ENCODE measurements at places on chromosomes 2 and 18.

DNA sequence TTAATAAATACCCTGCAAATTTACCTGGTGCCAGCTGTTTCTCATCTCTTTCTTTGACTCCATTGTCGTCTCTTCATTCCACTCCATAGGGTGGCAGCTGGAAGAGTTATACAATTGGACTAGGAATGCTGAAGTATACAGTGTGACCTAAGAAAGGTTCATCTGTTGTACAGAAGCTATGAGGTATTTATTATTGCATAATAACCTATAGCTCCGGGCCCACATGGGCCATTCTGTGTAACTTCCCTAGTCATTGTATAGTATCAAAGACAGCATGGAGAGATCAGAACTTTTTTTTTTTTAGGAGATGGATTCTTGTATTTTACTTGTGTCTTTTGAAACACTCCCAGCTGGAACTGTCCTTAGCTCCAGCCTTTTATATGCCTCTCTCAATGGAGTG, 26.2 kb downstream of the BMP10 start:
- no peaks in the 10 kb centered on the region for H3K36me3 ChIP-seq
- no peak overlapping the region for H3K4me3 ChIP-seq
- H3K4me1 ChIP-seq: no peaks in the 10 kb centered on the region
- H3K27ac ChIP-seq: no peak overlapping the region

DNA sequence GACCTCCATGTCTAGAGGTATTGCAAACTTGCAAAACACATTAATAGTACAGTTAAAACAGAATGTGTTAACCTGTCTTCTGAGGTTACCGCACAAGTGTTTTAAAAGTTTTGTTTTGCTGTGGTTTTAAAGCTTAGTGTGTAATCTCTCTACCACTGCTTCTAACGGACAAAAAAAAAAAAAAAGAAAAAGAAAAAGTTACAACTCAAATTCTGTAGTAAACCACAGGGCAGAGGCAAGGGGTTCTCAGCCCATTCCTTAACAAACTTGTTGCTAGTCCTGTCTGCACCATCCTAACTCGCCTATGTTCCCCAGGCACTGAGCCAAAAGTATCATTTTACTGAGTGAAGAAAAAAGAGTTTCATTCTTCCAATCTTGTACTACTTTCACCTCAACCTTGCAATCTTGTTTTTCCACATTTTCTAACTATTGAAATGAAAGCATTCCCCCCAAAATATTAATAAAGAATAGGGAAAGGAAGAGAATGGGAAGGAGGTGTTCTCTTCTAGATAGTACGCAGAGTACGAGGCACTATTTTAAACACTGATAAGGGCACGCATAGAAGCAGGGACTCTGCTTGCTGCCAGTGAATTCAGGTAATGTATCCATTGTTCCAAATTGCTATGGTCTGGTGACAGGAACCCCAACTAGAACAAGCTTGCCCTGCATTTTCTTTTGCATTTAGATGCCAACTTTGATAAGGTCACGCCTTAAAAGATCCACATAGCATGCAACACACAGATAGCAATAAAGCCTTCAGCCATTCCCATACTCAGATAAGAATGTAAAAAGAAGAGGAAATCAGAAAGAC, 47.1 kb downstream of the IKZF2 start:
- no peaks in the 10 kb centered on the region for H3K27me3 ChIP-seq
- H3K4me3 ChIP-seq: peak overlapping the region; percentile 79
- H3K36me3 ChIP-seq: no peaks in the 10 kb centered on the region
- no peak overlapping the region for H3K27ac ChIP-seq

DNA sequence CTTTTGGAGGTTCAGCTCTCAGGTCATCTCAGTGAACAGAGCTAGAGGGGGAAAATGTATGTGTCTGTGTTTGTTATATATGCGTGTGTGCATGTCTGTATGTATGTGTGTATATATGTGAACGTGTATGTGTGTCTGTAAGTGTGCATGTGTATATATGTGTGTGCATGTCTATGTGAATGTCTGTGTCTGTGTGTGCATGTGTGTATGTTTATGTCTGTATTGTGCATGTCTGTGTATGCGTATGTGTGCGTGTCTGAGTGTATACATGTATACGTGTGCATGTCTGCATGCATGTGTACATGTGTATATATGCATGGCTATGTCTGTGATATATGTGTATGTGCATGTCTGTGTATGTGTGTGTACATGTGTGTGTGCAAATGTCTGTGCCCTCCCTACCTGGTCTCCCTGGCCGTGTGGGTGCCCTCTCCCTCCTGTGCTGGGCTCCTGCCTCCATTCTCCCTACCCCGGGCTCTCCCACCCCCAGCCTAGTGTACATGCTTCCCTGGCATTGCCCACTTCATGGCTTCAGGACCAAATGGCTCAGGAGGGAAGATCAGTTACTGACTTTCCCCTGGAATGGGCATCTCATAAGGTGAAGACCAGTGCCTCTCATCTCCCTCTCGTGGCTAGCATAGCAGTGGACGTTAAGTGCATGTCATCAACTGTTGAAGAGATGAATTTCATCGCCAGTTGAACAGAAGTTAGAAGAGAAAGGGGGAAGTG, 49.9 kb downstream of the TRAF3IP1 start:
- H3K36me3 ChIP-seq: no peaks in the 10 kb centered on the region
- H3K27me3 ChIP-seq: no peaks in the 10 kb centered on the region
- H3K27ac ChIP-seq: no peak overlapping the region
- H3K4me3 ChIP-seq: no peak overlapping the region

DNA sequence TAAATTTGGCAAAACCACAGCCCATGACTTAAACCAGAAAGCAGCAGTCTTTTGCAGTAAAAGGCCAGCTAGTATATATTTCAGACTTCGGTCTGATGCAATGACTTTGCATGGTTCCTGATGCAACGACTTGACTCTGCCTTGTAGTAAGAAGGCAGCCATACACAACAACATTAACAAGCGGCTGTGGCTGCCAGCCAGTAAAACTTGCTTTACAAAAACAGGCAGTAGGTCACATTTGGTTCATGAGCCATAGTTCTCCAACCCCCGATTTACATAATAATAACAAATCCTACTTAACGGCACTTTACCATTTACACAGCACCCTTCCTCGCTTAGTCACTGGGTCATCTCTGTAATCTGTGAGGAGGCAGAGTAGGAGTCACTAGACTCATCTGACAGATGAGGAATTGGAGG, 410.3 kb downstream of the LRATD1 start:
- H3K27me3 ChIP-seq: peaks cover 9% of the 10 kb centered on the region
- no peaks in the 10 kb centered on the region for H3K4me1 ChIP-seq
- H3K4me3 ChIP-seq: no peak overlapping the region
- no peak overlapping the region for H3K27ac ChIP-seq
- no peak for DNase-seq

GRCh38 chr2:96665083-96665569, 22.6 kb downstream of the FER1L5 start:
- H3K27ac ChIP-seq: no peak overlapping the region
- DNase-seq: no peak
- H3K27me3 ChIP-seq: peaks cover 3% of the 10 kb centered on the region
- H3K4me3 ChIP-seq: no peak overlapping the region

DNA sequence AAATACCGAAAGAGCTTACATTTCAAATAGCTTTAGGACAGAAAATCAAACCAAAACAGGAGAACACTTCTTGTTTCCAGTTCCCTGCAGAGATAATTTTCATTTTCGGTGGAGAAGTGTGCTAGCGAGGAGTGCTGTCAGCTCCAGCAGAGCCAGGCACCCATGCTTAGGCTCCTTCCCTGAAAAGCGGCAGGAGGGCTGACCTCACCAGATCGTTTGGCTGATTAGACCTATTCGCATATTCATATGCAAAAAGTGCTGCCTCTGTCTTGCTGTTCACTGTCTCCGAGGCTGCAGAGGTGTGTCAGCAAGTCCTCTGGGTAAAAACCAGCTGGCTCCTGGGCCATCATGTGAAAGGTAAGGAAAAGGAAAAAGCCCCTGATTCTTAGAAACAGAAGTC, 225.8 kb upstream of the COPS8 start:
- H3K4me3 ChIP-seq: no peak overlapping the region
- no peak overlapping the region for H3K27ac ChIP-seq
- peaks cover 23% of the 10 kb centered on the region for H3K27me3 ChIP-seq
- H3K36me3 ChIP-seq: peaks cover under 1% of the 10 kb centered on the region
- H3K4me1 ChIP-seq: no peaks in the 10 kb centered on the region

DNA sequence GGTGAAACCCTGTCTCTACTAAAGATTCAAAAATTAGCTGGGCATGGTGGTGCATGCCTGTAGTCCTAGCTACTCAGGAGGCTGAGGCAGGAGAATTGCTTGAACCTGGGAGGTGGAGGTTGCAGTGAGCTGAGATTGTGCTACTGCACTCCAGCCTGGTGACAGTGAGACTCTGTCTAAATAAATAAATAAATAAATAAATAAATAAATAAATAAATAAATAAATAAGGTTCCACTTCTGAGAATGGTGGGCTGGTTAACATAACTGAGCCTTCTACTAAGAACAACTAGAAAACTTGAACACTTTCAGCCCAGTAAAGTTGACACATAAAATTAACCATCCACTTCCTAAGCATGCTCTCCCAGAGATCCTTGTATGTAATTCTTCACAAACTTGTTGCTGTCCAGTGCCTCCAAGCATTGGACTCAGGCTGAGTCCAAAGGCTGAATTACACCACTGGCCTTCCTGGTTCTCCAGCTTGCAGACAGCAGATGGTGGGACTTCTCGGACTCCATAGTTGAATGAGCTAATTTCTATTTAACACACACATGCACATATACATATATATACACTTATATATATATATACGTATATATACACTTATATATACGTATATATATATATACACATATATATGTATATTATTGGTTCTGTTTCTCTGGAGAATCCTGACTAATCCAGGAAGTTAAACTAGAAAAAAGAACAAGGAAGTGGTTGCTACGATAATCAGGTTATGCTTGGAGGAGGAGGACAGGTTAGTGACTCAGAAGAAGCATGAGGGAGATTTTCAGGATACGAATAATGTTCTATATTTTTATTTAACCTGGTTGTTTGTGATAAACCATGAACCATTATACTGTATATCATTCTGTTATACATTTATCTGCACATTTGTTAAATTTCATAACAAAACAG, 348.8 kb downstream of the METTL4 start:
- no peak overlapping the region for H3K4me3 ChIP-seq
- no peak for DNase-seq

GRCh38 chr2:101823859-101824258, 126.4 kb downstream of the MAP4K4 start:
- no peak overlapping the region for H3K4me3 ChIP-seq
- DNase-seq: no peak
- H3K27me3 ChIP-seq: no peaks in the 10 kb centered on the region
- no peak overlapping the region for H3K27ac ChIP-seq
- H3K4me1 ChIP-seq: peaks cover 69% of the 10 kb centered on the region

- H3K27ac ChIP-seq: no peak overlapping the region
- no peak overlapping the region for H3K4me3 ChIP-seq
- no peaks in the 10 kb centered on the region for H3K4me1 ChIP-seq
- peaks cover 9% of the 10 kb centered on the region for H3K27me3 ChIP-seq
- no peaks in the 10 kb centered on the region for H3K36me3 ChIP-seq
These were observed 60.8 kb downstream of the KIAA2012 start for GRCh38 chr2:202133909-202134265.

- no peak overlapping the region for H3K4me3 ChIP-seq
- H3K4me1 ChIP-seq: no peaks in the 10 kb centered on the region
- DNase-seq: no peak
- H3K27me3 ChIP-seq: no peaks in the 10 kb centered on the region
These were observed 271.8 kb downstream of the ZNF521 start for GRCh38 chr18:25080211-25080610.

DNA sequence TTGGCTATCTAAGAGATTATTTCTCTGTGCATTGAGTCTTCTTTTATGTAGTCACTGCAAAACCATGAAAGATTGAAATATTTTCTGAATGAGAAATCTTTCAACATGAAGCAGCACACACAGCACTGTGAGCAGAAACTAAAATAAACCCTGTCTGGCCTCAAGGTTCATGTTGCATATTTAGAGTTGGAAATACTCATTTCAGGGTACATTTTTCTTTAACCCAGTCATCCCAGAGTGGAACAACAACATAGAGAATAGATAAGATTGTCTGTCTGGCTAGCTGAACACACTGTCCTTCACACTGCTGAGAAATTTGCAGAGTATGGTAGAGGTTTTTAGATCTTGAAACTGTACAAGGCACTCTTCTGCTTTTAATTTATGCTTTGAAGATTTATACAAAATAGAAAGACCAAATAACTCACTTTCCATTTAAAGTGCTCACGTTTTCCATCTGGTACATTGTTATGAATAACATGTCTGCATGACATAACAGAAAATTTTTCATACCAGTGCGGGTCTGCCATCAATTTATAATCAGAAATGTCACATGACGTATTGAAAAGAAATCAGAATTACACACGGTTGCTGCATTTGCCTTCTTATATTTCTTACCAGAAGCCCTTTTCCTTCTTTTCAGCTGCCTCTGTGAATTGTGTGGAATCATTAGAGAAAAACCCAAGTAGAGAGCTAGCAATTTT, 25.0 kb upstream of the FN1 start:
- no peaks in the 10 kb centered on the region for H3K4me1 ChIP-seq
- H3K27ac ChIP-seq: no peak overlapping the region
- DNase-seq: no peak
- no peaks in the 10 kb centered on the region for H3K36me3 ChIP-seq
- H3K4me3 ChIP-seq: no peak overlapping the region
- peaks cover 16% of the 10 kb centered on the region for H3K27me3 ChIP-seq

Measured in naive B cell (primary cell).